ENCODE measurements at places on chromosomes 11 and 22.

DNA sequence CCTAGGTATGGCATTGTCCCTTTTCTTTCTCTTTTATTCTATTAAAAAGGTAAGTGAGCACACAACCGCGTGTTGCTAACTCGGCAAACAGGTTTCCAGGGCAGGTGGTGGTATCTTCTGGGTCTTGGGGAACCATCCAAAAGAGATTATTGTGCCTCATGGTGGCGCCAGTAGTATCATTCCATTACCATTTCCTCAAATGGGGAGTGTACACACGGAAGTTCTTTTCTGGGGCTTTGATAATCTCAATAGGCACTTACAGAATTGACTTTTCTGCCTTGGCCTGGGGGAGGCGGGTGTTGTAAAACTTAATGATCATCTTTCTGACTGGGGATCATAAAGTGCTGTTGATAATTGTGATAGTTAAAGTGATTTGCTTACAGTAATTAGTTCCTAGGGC lies 234.1 kb downstream of the KIRREL3 start:
- no peak for DNase-seq

GRCh38 chr22:25930788-25931310 lies 188.9 kb downstream of the MYO18B start:
- DNase-seq, result no peak

DNA sequence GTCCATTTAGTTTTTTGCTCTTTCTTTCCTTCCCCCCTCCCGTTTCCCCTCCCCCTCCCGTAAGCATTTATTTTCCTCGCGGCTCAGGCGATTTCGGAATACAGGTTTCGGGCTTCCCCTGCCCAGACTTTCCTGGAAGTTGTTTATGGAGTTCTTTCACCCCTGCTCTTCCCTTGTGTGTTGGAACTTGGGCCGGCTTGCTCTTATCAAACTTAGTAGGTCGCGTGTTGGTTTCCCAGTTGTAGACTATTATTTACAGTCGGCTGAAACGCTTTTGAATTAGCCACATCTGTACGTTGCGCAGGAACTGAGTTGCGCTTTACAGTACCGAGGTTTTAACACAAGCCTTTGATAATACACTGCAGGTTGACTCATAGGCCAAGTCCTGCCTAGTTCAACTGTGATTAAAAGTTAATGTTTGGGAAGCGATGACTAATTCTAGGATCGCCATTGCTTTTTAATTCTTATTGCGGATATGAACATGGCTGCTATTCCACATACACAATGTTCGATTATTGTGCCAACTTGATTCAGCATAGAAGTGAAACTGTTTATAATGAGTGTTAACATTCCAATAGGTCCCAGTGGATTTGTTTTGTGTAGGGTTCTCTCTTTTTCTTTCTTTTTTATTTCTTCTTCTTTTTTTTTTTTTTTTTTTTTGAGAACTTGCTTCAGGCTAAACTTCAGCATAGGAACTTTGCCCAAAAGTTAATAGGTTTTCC lies 1.7 kb downstream of the YAP1 start:
- DNase-seq, result no peak

DNA sequence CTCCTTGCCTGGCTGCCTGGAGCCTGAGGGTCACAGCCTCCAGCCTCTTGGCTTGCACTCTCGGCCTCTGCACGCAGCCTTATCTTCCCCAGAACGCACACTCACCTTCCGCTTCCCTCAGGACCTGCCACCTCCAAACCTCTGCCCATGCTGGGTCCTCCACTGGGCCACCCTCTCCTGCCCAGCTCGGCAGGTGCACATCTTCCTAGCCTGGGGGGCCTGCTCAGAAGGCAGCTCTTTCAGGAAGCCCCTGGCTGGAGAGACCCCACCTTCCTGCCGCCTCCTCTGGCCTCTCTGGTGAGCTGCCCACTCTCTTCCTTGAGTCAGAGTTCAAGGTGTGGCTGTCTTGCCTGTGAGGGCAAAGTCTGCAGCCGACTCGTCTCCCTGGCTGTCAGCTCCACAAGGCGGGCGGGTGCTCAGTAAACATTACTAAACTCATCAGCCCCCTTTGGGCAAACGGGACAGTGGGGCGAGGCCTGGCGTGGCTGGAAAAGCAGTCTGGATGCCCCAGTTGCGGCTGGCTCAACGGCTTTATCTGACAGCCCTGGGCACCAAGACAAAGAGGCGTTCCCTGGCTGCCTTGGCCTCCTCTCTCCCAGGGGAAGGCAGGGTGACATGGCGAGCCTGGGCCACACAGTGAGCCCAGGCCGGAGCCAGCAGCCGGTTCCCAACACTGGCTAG lies 1.7 kb upstream of the LINC01488 start:
- no peak for DNase-seq

DNA sequence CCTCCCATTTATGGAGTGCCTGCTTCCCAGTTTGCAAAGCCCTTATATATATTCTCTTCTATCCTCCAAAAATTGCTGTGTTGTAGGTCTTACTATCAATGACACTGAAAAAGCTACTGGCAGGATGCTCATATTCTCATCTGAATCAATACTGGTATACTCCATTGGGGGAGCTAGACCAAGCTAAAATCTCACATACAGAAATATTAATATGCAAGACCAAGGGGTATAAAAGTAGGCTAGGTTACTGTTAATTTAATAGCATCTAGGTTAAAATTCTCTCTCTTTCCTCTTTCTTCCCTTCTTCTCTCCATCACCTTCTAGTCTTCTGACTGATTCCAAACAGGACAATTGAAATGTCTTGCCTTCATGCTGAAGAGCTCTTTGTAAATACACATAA lies 17.1 kb upstream of the BDNF start:
- no peak for DNase-seq

DNA sequence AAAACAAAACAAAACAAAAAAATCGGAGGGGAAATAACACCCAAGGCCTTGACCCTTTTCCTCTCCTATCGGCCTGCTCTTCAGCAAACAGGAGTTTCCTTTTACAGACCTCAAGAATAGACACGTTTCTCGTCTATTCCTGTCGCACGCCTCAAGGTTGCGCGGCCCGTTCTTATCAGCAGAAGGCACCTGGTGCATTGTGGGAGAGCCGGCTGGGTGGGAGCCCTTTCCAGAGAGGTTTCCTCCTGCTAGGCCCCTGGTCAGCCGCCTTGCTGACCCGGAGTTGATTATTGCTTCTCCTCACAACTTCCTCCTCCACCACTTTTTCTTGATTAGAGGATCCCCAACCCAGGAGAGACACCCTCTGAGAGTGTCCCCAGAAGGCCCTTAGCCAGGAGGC lies 497.3 kb downstream of the MIAT start:
- peak; percentile 73 for DNase-seq

DNA sequence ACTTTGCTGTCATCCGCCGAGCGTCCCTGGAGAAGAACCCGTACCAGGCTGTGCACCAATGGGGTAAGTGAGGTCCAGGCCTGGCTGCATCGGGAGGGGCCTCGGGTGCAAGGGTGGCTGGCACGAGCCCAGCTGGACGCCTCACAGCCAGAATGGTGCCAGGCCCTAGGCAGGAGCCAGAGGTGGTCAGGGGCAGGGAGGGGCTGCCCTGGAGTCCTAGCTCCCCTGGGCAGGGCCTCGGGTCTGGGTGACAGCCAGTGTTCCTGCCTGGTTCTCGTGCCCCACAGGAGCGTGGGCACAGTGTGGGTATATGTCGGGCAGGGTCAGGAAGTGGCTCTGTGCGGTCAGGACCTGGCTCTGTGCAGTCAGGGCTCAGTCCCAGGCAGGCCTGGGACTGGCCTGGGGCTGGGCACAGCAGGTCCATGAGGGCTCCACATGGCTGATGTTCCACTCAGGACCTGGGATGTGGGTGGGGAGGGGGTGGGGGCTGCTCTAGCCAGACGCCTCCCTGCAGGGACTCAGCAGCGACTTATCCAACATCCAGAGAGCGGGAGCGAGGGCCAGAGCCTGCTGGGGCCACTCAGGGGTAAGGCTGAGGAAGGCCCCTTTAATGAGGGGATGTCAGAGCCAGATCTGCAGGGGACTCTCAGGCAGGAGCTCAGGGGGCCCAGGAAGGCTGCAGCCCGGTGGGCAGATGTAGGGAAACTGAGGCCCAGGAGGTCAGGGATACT lies 1.2 kb downstream of the TSPAN32 start:
- peak; percentile 74 for DNase-seq

DNA sequence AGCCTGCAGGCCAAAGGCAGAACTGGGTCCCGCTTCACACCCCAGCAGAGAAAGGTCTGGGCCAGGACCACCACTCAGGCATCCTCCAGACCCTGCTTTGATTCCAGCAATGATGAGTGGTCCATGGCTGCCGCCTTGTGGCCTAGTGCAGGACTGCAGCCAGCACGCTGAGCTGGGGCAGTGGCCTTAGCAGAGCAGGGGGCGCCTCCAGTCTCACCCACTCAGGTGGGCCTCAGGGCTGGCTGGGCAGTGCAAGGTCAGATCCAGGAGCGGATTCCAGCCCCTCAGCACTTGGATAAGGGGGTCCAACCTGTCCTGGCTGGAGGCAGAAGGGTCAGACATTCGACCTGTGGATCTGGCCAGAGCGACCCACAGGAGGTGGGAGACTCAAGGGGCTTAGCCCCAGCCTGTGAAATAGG lies 9.6 kb upstream of the PDE2A start:
- peak; percentile 49 for DNase-seq

DNA sequence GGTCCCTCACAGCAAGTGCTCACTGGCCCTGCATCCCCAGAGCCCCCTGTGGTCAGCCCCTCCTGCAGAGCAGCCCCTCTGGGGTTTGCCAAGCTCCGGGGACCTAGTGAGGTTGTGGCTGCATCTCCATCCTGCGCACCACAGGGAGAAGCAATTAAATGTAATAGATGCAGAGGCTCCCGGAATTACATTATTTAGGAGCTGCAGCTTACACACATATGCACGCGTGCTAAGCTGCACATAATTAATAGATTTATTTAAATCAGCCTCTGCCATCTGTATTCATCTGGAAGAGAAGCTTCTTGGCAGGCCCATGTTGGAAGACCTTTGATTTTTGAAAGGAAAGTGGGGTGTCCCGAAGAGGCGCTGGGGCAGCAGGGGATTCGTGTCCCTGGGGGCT lies 1271.5 kb downstream of the BRD1 start:
- DNase-seq, result no peak

- no peak for DNase-seq
These were observed 46.0 kb upstream of the IGLL5 start for GRCh38 chr22:22841598-22841997.

DNA sequence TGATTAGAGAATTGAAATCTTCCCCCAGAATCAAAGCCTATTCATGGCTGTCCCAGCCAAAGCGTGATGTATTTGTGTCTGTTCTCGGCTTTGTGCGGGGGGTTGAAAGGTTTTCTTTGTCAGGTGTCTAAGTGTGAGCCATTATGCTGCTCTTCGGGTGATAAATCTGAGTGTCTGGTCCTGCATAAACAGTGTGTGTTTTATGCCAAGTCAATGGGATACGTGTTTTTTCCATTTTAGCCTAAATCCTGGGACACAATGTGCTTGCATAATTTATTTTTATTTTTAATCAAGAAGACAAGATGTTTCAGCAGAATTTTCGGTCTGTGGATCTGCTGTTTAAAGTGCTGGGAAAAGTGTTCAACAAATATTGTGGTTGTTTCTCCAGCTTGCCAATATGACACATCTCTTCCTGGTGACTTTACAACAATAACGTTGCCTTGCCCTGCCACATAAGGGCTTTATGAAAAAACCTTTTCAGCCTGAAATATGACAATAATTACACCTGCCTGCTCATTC lies 267.8 kb downstream of the TBC1D22A start:
- DNase-seq, result no peak

- DNase-seq, result peak; percentile 31
These were observed 24.9 kb downstream of the CD44 start for GRCh38 chr11:35163702-35164496.

DNA sequence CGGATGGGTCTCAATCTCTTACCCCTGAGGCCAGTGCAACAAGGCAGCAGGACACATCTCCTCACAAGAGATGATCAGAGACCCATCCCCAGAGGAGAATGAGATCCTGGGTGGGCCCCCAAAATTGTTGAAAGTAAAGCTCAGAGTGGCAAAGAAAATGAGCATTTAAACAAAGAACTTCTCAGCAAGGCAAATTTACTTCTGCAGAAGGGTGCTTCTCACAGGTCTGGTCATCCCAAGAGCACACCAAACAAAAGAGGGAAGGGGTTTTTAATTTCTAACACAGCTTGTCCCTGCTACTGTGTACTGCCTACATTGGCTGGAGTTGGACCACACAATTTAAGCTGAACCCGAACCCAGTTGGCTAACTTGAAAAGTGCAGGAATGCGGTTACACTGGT lies 1628.6 kb upstream of the RAG2 start:
- DNase-seq, result no peak

DNA sequence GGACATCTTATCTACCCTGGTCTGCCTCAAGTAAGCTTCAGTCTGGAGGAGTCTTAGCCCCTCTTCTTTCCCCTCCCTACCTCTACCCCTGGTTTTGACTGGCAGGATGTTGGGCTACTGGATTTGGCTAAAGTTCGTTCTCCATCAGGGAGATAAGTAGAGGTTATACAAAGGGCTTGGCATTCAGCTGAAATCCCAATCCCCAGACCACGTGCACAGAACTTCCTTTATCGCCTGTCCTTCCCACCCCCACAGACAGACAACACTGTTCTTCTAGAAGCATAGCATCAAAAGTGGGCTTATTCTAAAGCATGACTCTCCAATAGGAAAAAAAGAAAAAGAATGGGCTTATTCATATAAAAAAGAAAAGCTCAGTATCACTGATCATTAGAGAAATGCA lies 7.8 kb downstream of the PRG3 start:
- no peak for DNase-seq
